ENCODE measurements at places on chromosomes 6 and 20.

DNA sequence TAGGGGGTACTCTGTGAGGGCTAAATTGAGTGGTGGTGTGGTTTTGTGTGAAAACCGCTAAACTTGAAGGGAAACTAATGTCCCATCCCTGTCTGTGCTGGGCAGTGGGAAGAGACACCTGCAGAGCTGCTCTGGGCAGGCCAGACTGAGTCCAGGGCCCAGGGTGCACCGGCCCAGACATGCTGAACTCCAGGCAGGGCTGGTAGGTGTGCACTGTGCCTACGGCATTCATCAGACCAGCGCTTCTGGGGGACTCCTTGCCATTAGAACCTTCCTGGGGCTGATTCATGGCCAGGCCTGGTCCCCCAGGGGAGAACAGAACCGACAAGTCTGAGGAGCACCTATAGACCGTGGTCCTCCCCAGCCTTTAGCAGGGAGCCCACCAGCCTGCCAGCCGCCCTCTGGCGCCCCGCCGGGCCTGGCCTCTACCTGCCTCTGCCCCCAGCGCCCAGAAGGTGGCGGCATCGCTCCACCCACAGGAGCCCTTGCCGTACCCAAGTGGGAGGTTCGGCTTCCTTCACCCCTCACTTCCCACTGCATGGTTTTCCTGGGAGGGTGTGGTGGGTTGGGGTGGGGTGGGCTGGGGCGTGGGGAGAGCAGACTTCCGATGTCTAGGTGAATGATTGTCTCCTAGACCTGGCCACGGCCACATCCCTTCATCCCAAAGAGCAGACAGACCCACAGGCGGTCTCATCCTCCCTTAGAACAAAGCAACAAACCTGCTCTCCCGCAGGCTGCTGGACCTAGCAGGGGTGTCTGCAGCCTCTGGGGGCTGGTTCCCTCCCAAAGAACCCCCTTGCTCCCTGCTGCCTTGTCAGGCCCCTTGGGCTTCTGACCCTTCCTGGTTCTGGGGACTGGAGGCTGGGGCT, 15.5 kb downstream of the CCDC167 start:
- no peak for DNase-seq

GRCh38 chr20:61436667-61437279, 184.7 kb downstream of the CDH4 start:
- peak; percentile 64 for DNase-seq

DNA sequence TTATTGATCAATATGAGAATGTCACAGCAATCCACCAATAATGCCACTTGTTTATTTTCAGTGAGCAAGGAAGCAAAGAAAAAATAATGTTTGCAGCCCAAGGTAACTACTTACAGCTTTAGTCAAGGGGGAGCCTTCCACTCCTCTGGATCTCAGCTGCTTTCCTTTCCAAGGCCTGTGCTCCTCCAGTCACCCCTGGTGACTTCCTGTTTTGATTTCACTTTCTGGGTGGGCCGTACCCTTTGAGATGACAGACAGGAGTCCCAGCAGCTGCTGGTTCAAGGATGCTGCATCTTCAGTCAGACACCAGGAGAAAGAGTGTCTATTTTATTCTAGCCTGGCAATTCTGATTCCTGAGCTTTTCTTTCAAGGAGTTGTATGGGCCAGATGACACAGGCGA, 5.6 kb upstream of the VNN2 start:
- no peak for DNase-seq

GRCh38 chr20:53874706-53875105, 195.7 kb downstream of the BCAS1 start:
- DNase-seq = no peak

GRCh38 chr20:33232486-33233072, 3.2 kb upstream of the BPIFA1 start:
- no peak for DNase-seq

- no peak for DNase-seq
Measured at GRCh38 chr6:116018976-116019375, 41.7 kb downstream of the FRK start.

DNA sequence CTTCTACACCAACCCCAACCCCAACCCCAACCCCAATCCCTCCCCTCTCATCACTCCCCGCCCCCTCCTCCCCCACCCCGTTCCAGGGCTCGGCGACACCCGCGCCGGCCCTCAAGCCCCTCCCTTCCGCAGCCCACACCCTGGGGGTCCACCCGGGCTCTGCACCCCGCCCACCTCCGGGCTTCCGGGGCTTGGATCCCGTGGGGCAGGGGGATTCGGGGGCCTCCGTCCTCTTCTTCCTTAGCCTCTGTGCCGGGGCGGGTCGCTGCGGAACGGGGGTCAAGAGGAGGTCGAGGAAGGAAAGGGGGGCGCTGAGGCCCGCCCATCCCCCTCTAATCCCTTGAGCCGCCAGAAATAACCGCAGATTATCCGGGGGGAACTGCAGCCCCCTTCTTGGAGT, 690 bp downstream of the TULP1 start:
- no peak for DNase-seq

GRCh38 chr6:114586298-114586697, 243.5 kb upstream of the HS3ST5 start:
- DNase-seq = no peak

GRCh38 chr6:89372506-89372901, 20.0 kb upstream of the UBE2J1 start:
- no peak for DNase-seq
